ENCODE measurements at places on chromosomes 16 and 17.

- no peak for DNase-seq
Measured at GRCh38 chr16:77171745-77172635, 19.0 kb upstream of the MON1B start.

DNA sequence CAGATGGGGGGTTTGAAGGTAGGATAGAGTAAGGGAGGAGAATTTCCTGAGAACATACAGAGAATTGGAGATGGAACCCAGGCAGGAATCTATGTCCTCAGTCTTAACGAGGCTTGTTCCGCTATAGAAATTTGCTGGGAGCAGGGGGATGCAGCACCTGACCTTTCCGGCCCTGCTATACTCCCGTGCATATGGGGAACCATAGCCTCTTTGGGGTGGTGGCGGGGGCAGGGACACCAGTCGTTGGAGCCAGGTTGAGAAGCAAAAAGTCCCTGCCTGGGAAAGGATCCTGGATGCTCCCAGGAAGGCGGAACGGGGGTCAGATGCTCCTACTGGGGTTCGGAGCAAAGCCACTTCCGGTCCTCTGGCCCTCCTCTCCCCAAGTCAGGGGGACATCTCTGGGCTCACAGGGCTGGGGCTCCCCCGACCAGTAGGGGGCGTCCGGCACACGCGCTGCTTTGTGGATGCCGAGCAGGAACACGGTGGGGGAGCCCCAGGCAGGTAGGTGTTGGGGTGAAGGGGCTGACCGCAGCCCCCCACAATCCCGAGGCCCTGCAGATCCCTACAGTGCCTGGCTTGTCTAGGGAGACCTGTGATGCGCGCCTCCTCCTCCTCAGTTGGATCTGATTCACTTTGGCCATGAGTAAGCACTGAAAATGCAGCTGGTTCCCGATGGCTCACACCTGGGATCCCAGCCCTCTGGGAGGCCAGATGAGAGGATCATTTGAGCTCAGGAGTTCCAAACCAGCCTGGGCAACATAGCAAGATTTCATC lies 15.5 kb upstream of the TFAP4 start:
- DNase-seq, result peak; percentile 65

- no peak for DNase-seq
Measured at GRCh38 chr17:19376811-19377210, 1.5 kb upstream of the MAPK7 start.

GRCh38 chr17:36722121-36722902 lies 120.9 kb downstream of the MRM1 start:
- DNase-seq, result peak; percentile 63

DNA sequence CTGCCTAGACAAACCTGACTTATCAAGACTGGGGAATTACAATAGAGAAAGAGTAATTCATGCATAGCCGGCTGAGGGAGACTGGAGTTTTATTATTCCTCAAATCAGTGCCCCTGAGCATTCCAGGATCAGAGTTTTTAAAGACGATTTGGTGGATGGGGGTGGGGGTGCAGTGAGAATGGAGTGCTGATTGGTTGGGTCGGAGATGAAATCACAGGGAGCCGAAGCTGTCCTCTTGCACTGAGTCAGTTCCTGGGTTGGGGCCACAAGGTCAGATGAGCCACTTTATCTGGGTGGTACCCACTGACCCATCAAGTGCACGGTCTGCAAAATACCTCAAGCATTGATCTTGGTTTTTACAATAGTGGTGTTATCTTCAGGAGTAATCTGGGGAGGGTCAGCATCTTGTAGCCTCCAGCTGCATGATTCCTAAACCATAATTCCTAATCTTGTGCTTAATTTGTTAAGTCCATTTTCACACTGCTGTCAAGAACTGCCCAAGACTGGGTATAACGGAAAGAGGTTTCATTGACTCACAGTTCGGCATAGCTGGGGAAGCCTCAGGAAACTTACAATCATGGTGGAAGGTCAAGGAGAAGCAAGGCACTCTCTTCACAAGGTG lies 69.6 kb downstream of the MARF1 start:
- DNase-seq, result no peak

GRCh38 chr16:68848786-68849185 lies 5.5 kb downstream of the TANGO6 start:
- no peak for DNase-seq

GRCh38 chr17:59791603-59792457 lies 84.4 kb downstream of the VMP1 start:
- DNase-seq, result no peak

DNA sequence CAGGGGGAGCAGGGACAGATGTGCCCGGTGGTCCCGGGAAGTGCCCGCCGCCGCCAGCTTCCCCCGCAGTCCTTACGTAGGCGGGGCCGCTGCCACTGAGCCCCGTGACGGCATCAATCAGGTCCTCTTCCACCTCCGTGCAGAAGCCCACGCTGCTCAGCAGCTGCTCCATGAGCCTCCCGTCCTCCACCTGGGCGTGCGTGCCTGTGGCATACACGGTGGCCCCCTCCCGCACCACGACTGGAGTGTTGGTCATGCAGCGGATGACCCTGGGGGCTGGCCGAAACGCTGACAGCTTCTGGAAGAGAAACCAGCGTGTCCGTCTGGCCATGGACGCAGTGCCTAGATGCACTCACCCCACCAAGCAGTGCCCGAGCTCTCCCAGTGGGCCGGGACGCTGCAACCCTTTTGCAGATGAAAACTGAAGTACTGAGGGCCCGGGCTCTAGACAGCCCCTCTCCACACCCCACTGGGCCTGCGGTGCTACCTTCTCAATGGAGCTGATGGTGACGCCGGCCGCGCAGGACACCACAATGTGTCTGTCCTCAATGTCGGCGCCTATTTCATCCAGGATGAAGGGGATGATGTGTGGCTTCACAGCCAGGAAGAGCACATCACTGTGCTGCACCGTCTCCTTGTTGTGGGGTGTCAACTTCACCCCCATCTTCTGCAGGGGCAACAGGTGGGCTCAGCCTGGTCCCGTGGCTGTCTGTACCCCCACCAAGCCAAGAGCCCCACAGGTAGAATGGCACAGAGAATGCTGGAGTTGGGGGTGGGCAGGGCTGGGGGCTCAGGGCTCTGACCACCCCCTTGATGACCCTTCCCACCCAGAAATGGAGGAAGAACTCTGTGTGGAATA lies 2.0 kb downstream of the PYCR1 start:
- no peak for DNase-seq

DNA sequence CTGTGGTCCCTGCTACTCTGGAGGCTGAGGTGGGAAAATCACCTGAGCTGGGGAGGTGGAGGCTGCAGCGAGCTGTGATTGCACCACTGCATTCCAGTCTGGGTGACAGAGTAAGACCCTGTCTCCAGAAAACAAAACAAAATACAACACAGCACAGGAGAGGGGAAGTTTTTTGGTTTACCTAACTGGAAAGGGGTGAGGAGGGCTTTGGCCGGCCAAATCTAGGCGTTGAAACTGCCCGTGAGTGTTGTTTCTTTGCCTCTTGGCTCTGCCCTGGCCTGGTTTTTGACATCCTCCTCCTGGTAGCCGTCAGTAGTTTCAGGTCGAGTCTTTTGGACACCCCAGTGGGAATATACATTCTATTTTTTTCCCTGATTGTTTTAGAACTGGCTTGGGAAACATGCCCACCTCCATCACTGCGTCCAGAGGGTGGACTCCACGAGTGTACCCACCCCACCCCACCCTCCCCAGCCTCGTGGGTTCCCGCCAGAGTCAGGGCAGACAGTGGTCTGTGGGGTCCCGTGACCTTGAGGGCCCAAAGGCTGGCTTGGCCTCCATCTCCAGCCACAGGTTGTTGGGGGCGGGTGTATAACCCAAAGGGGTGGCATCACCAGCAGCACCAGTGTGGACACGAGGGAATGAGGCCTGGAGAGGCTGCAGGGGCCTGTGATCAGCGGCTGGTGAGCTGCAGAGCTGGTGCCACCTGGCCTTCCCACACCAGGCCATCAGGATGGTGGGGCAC lies 42.7 kb downstream of the NT5M start:
- no peak for DNase-seq

- DNase-seq, result no peak
Measured at GRCh38 chr17:81701288-81702071, 1.7 kb upstream of the MRPL12 start.

DNA sequence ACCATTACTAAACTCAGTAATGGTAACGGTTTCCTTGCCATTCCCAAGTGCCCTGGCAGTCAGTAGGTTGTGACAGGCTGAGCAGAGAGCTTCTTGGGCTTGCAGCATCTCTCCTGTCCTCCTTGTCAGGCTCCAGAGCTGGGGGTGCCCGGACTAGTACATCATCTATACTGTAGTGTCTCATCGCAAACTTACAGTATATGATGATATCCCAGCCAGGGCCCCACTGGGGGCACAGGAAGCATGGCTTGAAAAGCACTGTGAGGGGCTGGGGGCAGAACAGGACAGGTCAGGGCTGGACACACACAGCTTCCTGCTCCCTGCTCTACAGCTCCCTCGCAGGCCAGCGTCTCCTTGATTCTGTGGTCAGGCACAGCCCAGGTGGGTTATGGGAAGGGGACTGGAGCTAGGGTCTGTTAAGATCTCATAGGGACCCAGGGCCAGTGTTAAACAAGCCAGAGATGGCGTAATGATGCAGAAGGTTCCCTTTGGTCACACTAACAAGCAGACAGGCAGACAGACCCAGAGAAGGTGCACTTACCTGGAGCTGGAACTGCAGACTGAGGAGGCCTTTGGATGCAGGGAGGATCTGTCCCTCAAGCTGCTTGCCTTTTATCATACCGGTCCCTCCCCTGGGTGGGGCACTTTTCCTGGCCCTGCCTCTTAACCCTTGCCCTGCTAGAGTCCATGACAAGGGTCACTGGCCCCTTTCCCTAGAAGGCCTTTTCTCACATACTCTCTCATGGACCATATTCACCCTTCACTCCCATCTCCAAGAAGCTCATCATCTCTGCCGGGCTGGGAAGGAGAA lies 6.8 kb downstream of the ERAL1 start:
- DNase-seq, result no peak

DNA sequence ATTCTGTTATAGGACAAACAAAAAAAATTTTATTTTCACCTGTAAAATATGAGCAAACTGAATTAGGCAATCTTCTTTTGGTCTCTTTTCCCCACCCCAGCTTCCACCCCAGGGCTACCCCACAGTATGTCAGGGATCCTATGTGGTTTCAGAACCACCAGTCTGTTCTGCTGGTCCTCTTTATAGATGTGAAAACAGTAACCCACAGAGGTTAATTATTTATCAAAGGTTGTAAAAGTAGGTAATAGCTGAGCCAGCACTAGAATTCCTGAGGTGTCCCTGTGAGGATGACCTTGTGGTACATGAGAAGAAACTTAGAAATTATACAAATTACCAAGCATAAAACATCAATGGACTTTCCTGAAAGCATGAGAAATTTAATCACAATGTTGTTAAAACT lies 428.7 kb downstream of the CNTNAP4 start:
- no peak for DNase-seq

DNA sequence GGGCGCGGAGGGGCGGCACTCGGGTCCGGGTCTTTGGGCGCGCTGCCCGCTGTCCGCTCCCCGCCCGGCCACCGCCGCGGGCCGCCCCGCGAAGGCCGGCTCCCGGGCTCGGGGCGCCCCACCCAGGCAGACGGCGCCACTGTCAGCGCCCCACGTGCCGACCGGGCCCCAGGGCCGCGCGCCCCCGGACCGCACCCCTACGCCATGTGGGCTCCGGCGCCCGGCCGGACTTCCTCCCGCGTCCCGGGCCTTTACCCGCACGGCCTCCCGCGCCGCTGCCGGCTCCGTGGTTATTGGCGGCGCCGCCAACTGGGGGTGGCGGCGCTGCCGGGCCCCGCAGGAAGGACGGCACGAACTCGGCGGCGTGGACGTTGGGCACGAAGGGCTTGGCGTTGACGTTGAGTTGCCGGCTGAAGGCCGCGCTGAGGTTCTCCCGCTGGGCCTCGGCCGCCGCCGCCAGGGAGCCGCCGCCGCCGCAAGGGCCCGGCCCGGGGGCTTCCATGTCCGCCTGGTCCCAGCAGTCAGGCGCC lies 577 bp downstream of the GSPT1 start:
- peak; percentile 15 for DNase-seq

GRCh38 chr16:49343291-49343690 lies 30.3 kb upstream of the C16orf78 start:
- DNase-seq, result no peak

DNA sequence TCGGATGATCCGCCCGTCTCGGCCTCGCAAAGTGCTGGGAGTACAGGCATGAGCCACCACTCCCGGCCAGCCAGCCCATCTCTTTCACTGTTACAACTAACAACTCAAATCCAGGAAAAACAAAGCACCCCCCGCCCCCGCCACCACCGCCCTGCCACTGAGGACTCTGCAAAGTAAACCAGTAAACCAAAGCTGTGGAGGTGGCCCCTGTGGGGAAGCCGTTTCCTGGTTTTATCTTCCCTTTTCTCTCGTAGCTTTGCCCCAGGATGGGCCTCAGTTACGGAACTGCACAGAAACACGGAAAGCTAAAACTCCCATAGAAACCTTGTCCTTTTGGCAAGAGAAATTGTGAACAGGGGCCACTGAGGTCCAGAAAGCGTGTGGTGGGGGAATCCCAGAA lies 17.5 kb downstream of the CHMP6 start:
- no peak for DNase-seq

DNA sequence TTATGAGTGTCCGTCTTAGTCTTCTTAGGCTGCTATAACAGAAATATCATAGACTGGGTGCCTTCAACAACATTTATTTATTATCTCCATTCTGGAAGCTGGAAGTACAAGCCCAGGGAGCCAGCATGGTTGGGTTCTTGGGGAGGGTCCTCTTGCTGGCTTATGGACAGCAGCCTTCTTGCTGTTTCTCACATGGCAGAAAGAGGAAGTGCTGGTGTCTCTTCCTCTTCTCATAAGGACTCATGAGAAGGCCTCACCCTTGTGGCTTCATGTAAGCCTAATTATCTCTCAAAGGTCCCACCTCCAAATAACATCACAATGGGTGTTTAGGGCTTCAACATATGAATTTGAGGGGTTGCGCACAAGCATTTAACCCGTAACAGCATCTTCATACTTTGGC lies 207.0 kb upstream of the COX10 start:
- no peak for DNase-seq

DNA sequence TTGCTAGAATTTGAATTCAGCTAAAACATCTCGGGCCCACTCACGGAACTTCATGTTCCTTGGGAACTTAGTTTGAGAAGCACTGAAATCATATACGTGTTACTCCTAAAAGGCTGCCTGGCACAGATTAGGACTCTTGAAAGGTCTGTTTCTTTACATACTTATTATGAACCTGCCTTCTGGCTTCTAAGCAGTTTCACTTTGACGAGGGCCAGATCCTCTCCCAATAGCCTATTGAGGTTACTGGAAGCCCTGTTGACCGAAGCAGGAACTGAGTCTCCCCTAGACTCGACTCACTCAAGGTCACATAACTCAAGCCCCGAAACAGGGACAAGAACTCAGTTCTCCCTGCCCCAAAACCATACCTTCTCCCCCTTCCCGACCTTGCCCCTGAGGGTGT lies 121.9 kb upstream of the PLCG2 start:
- DNase-seq, result no peak
